ENCODE measurements at places on chromosomes 3 and 15. TPM values are rescaled to one million over a fixed set of nuclear protein-coding genes. Genes with fewer than 3 reads are reported as not detected.

DUOXA2 gene
- not detected for total RNA-seq

DNA sequence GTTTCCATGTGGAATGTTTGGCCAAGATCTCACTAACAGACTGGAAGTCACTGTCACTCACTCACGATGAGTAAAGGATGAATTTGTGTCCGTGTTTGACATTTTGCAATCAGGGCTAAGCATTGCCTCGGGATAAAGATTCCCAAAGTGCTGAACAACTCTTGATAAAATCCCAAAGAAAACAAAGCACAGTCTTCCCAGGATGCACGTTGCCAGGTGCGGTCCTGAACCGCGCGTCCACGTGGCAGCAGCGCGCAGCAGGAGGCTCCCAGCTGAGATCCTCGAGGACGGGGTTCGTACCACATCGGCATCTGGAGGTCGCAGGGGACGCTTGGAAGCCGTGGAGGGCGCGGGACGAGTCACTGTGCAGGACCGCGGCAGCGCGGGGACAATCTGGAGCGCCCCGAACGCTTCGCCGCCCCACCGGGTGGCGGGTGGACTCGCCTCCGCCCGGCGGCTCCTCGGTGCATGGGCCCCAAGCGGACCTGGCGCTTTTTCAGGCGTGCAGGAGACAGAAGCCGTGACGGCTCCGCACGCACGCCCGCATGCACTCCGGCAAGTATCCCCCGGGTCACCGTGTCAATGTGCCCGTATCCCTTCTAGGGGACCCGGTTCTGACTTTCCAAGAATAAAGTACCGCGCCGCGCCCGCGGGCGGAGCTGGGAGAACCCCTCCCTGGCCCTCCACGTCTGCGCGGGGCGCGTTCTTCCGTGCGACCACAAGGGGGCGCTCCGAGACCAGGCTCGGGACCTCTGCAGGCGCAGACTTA lies 17.7 kb downstream of the CPN2 start:
- DNase-seq, result peak; percentile 93

RASGRF1 gene
- not detected for total RNA-seq

GRCh38 chr15:62452667-62453066 lies 287.6 kb upstream of the C2CD4B start:
- DNase-seq, result no peak

Data from psoas muscle (tissue), 8 donors.